ENCODE measurements at places on chromosomes 12 and 14.
A peak's percentile ranks its signal among the peaks of the same experiment; 100 is the strongest.

DNA sequence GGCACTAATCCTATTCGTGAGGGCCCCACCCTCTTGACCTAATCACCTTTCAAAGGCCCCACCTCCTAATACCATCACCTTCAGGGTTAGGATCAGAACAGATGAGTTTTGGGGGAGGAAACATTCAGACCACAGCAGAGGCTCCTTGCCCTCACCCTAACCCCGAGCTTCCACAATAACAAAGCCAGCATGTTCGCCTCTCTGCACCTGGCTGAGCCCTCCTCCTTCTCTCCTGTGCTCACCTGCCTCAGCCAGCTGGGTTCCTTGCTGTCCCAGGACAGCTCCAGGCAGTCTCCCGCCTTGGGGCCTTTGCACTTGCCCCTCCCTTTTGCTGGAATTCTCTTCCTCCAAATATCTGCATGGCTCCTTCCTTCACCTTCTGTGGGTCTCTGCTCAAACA is 9.7 kb upstream of the RAN start:
- no peak for DNase-seq

DNA sequence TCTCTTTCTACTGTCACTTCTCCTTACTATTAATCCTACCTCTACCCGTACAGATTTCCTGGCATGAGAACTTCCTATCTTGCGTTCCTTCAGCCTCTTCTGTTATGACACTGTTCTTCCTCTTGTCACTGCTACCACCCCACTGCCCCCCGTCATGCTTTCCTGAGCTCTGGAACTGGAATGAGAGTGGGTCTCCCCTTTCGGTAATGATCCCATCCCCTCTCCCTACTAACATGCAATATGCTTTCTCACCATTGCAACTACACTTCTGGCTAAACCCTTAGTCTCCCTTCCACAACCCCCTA is 4.9 kb upstream of the AP1G2 start:
- no peak for DNase-seq

GRCh38 chr12:70154087-70154638 is 89.1 kb upstream of the CNOT2 start:
- no peak for DNase-seq

DNA sequence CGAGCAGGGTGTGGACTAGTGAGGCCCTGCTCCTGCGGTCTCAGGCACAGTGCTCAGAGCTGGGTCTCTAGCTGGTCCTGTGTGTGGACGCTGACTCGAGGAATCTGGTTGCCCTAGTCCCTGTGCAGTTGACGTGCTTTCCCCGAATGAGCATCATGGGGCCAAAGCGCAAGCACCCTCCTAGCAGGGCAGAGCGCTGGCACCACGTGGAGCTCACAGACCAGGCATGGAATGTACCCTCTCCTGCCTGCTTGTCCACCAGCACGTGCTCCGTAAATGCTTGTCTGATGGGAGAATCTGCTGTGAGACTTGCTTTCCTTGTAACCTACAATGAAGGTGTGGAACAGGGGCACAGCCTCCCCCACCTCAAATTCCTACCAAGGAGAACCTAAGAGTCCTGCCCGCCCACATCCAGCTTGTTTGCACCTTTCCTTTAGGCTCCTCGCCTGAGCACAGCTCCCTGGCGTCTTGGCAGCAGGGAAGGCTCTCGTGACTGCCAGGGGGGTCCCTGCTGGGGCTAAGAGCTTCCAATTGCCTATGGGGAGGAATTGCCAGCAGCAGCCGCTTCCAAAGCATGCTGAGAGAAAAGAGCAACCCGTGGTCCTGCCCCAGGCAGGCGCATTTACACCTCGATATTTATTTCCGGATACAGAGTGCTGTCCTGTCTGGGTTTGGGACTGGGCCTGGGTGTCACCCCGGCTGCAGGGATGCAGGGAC is 125.0 kb downstream of the PIWIL1 start:
- DNase-seq: no peak

- DNase-seq: no peak
Measured at GRCh38 chr14:73763396-73763795, 49.2 kb upstream of the PNMA1 start.

DNA sequence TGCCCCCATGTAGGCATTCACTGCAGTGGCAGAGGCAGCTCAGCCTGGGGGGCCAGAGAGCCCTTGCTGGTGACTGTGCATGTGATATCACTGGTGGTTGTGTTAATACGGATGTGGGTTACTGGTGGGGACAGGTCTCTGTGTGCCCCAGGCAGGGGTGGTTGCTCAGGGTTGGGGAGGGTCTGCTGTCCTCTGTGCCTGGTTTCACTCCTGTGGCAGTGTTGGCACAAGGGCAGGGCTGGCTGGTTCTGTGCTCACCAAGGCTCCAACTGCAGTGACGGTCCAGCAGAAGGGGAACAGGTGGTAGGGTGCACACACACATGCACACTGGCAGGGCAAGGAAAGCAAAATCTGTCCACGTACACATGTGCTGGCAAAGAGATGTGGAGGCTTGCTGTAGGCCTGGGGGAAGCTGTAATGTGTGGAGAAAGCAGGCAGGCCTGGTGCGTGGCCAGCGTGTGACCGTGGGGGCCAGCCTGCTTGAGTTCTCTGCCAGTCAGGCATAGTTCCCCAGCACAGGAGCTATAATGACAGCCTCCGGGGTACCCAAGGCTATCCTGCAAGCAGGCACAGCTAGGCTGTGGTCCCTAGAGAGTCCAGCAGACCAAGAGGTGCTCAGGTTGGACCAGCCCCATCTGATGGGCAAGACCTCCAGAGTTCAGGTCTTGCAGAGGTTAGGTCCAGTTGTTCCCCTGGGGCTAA is 254.6 kb downstream of the FBXL14 start:
- DNase-seq: no peak

GRCh38 chr12:58247633-58248032 is 306.3 kb downstream of the ATP23 start:
- DNase-seq: no peak

DNA sequence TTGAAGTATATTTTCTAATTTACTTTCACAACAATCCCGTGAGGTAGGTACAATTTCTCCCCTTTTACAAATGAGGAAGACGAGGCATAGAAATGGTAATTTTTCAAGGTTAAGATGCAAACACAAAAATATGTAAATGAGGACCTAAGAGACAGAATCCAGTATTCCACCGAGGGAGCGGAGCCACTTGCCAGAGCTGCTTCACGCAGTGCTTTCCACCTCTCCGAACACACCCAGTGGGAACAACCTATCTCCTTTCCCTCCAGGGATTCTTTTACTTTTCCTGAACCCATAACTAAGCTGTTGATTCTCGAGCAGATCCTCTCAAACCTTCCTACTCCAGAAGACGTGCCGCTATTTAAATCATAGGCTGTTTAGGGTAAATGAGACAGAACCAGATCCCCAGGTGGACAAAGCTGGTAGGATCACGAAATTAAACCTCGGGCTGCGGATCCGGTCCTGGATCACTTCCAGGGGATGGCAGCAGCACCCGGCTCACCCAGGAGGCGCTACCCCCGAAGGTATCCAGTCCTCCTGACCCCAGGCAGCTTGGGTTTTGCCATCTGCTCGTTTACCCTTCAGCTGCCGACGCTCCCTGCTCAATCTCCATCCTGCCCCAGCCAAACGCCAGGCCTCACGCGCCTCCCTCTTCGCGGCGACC is 1.5 kb downstream of the DDHD1 start:
- peak; percentile 44 for DNase-seq

- no peak for DNase-seq
Measured at GRCh38 chr14:32656601-32657000, 282.1 kb upstream of the NPAS3 start.

DNA sequence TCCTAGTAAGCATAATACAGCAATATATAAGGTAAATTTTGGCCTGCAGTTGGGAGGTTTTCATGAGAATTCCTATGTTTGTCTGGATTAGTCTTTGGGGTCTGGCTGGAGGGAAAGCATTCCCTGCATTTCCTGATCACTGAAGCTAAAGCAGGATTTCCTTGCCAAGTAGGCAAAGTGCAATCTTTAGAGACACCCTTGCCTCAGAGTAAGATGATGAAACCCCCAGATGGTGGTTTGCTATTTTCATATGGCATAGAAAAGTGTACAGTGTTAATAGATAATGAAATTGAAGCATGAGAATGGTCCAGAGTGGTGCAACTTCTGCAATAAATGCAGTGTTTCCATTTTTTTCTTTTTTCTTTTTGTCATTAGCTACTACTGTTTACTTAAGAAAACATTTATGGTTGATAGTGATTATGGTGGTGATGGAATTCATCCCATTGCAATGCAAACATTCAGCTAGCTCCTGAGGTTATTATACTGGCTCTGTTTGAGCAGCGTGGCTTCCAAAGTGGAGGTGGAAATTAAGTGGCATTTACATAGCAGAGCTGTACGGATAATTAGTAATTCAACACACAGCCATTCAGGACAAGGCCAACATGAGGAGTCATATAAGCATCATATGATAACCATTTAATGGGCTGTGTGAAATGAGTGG is 276.3 kb downstream of the DUSP6 start:
- no peak for DNase-seq

DNA sequence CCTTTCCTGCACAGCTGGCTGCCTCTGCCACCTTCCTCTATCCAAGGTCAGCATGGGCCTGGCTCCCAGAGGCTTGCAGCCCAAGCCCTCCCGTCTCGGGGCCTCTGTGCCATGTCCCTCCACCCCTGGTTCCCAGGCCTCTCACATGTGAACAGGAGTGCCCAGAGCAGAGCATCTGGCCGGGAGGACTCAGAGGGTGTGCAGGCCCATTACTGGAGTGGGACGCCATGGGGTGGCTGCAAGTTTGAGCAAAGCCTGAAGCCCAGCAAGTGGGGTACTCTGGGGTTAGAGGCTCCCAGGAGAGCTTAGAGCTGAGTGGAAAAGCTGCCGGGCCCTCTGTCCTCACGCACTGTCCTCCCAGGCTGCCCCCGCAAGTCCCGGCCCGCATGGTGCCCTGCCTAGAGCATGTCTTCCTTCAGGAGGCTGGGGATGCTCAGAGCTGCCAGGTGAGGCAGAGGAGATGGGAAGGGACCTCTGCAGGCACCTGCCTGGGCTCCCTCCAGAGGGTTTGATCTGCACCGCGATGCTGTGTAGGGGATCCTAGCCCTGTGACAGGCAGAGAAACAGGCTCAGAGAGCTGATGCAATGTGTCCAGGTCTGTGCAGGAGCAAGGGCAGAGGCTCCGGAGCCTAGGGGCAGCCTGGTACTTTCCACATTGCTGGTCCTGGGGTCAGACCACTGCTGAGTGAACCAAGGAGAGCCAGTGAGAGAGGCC is 39.8 kb downstream of the DIO3 start:
- no peak for DNase-seq

- DNase-seq: no peak
Measured at GRCh38 chr12:24907464-24907863, 41.4 kb downstream of the BCAT1 start.

DNA sequence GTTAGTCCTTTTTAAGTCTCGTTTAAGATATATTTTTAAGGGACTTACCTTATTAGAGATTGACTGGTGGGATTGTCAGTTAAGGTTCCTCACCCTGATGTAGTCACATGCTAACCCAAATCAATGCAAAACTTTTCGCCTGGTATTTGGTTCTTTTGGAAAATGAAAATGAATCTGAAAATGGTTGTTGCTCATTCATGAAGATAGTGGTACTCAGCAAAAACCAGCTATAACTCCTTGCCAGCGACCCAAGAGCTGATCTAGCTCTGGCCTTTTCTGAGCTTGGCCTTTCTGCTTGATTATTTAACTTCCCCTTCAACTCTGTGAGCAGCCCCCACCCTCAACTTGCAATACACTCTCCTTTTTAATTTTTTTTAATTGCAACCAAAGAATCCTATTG is 85.0 kb upstream of the GTF2A1 start:
- no peak for DNase-seq

DNA sequence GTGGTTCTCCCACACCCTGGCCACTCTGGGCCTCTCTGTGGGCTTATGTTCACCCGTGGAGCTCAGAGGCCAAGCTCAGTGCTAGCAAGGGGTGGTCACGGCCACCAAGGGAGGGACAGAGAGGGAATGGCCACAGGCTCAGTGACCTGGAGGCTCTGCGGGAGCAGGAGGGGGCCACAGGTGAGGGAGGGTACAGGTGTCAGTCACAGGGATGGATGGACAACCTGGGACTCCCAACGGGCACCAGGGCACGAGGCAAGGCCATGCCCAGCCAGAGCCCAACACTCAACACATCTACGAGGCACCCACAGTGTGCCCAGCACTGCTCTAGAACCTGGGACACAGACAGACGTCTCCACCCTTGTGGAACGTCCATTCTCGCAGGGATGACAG is 11.3 kb downstream of the NCOR2 start:
- DNase-seq: no peak

- DNase-seq: no peak
Measured at GRCh38 chr12:18823461-18823860, 85.5 kb downstream of the CAPZA3 start.

DNA sequence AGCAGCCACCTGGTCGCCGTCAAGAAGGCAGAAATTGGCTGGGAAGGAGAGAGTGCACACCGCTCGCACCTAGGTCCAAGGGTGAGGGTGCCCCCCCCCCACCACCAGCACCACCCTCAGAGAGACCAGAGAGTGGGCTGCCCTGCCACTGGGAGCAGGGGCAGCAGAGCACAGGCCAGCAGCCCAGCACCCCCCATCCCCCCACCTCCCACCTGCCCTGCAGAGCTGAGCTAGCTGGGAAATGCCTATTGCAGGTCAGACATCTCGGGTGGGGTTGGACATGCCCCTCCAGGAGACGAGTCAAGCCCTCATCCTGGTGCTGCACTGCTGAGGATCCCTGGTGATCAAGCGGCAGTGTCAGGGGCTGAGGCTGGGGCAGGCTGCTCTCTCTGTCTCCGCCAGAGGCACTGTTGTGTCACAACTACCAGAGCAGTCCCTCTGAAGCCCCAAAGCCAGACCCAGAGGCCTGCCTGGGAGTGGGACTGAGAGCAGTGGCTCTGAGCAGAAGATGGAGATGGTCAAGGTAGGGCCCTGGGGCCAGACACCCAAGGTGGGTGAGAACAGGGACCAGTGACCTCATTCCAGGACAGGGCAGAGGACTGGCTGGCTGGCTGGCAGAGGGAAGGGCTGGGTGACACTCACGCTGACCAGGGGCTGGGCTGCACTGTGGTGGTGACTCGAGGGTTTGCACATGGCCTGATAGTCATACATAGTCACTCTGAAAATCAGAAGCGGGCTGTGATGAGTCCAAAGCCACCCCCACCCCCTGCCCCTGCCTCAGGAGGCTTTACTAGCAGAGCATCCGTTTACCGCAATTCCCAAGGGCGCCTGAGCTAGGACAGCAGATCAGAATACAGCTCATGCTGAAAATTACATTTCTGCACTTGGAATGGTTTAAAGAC is 19.7 kb upstream of the LRTM2 start:
- DNase-seq: no peak

- DNase-seq: no peak
Measured at GRCh38 chr12:47349137-47350061, 269.6 kb upstream of the AMIGO2 start.

- DNase-seq: no peak
Measured at GRCh38 chr12:66859751-66860440, 181.0 kb upstream of the GRIP1 start.
